Right lung (tissue), 10 donors: ENCODE measurements at places on chromosomes 3 and 15. TPM values are rescaled to one million over a fixed set of nuclear protein-coding genes. Genes with fewer than 3 reads are reported as not detected.

DNA sequence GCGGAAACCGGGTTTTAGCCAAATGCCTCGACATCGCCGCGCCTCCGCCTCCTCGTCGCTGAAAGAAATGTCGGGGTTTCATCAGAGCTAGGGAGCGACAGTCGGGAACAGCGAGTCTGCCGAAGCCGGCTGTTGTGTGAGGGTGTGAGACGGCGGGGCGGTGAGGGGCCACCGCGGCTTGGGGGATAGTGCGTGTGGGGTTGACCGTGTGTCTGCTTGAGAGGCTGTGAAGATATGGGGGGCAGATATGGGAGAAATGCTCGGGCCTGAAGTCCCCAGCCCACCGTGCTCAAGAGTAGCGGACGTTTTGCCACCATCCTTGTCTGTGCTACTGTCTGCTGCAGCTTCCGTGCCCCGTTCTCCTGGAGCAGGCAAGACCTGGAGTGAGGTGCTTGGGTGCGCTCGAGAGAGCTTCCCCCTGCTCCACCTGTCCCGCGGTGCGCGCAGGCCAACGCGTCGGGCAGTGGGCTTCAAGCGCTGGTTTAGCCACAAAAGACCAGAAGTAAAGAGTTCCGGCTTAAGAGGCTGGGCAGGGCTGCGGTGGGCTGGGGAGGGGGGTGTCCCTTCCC, 716 bp upstream of the ISLR2 start:
- no peak for DNase-seq

ZNF770 gene
- polyA plus RNA-seq = 25.8 TPM

LIPC gene
- polyA plus RNA-seq = 0.44 TPM

LYZL4 gene
- polyA plus RNA-seq = not detected
